ENCODE measurements at places on chromosomes 4 and X. TPM values are rescaled to one million over a fixed set of nuclear protein-coding genes. Genes with fewer than 3 reads are reported as not detected.

DNA sequence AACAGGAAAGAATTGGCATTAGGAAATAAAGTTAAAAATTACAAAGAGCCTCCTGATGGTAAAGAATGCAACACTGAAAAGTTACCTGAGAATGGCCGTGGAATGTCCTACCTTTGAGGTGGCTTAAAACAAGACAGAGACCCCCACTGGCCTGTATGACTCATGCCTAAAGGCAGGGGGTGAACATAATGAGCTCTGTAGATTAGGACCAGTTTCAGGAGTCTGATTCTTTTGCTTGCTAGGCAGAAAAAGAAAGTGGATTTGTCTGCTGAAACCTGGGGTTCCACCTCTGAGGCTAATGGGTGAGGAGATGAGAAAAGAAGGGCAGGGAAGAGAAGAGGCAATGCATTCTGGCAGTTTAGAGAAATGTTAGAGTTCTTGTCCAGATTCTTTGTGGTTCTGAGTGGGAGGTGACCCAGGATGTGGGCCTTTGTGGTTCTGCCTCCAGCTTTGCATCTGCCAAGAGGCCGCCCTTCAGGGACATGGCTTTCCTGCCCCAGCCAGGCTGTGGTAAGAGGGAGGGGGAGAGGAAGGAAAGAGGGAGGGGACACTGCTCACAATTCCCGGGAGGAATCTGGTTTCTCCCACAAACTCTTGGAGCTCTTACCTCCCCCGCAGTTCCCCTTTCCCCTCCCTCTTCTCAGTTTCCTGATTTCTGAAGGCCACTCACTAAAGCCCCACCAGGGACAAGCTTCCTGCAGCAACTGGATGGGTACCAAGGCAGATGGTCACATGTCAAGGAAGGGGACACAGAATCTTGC, 109.6 kb downstream of the EFNB1 start:
- peak; percentile 51 for DNase-seq

- peak; percentile 11 for DNase-seq
Observed at GRCh38 chr4:83197555-83198235, 83.2 kb upstream of the PLAC8 start.

DNA sequence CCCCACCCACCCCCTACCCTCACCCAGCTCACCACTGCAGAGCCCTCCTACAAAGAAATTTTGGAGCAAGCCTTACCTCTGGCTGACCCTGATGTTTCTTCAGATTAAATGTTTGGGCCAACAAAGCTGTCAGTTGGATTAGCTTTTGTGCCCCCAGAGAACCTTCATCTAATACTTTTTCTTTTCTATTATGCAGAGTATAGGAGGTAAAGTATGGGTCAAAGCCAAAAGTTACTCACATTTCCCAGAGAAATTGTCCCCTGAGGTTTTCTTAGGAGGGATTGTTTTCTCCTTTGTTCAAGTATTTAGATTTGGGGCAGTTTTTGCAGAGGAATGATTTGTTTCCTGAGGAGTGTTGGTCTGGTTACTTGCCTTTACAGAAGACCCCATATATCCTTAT, 69.5 kb downstream of the AASDH start:
- DNase-seq: peak; percentile 64

DNA sequence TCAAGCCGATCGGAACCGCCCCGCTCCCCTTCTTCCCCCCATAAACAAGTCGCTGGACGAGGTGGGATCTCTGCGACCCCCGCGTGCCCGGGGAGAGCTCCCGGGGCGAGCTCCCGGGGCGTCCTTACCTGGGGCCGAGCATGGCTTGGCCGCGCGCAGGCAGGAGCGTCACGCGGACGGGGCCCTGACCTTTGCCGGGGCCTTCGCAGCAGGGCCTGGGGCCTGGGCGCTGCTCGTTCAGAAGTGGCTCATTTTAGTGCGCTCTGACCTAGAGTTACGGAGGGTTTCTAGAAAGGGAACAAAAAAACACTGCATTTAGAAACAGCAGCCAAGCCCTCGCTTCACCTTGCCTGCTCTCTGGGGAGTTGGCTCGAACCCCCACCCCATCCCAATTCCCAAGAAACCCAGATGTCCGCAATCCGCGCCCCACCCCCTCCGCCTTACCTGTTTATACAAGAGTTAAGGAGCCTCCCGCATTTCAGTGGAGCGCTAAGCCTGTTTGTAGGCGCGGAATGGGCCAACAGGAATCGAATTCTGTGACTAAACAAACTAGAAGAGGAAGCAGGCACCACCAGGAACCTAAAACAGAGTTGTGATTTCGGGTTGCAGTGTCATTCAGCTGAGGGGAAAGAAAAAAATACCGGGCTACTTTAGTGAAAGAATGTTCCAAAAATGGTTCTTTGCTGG, 814 bp upstream of the RBM47 start:
- DNase-seq: peak; percentile 20

DNA sequence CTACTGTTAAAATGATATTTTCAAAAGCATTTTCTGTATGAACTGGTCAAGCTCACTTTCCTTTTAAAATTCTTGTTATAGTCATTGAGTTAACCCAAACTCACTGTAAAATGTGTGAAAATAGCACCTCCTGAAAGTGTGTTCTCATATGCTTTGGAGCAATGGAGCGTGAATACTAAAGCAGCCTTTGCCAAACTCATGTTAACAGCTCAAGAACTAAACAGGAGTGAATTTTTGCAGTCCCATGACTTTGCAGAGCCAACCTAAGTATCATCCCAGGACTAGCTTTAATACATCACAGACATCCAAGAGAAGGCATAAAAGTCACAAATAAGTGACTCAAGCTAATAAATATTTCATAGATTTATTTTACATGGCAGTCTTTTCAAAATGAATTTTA, 2.3 kb downstream of the AMMECR1 start:
- no peak for DNase-seq

DNA sequence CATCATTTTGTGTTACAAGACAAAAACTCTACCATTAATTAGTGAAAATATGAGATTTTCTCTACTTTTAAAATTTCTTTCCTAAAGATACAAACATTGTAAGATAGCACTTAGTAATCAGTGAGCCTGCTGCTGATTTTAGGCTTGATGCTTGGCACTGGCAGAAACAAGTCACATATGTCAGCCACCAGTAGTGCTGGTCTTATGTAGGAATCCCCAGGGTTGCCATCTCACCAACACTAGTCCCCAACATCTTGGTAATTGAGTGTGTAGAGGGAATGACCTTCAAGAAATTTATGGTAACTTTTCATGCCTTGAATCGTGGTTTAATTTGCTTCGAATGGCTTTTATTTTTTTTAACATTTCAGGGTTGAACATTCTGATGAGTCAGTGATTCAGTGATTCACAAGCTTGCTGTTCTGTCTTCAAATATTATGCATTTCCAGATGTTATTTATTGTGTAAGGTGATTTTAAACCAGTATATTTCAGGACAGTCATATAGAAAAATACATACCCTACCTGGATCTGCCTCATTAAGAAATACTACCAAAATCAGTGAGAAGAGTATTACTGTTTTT, 11.9 kb downstream of the EXOC1 start:
- DNase-seq: peak; percentile 24

DNA sequence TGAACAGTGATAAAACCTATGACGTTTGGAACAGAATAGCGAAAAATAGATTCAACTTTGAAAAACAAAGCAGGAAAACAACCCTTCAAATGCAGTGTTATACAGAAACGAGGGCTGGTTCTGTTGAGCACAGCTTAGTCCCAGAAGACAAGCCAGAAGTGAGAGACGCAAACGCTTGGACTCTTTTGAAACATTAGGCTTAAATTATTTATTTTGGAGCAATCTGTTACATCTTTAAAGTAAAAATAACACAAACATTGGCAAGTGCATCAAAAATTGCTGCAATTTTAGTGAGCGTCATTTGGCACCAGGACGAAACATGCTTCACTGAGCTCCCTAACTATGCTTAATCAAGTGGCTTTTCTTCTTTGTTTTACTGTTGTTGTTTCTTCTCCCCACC, 63.5 kb downstream of the ENPP6 start:
- DNase-seq: no peak

- no peak for DNase-seq
Observed at GRCh38 chrX:22758807-22759481, 240.8 kb upstream of the DDX53 start.

DNA sequence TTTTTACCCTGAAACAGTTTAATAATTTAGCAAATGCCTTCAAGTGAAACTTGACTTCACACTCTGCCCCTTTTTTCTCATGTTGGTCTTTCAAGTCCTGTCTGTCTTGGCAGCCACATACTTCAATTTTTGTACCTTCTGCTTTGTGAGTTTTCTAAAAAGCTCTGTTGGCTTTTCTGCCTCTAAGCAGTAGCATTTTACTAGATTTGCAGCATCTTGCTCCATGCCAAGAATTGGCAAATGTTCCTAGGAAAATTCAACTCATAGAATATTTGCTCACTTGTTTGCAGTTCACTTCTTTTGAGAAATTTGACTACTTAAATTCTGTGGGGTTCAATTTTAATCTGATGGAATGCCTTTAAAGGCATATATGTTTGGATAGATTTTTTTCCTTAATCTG, 59.2 kb downstream of the FAM47A start:
- peak; percentile 14 for DNase-seq

- DNase-seq: no peak
Observed at GRCh38 chr4:125992891-125993290, 678.1 kb downstream of the FAT4 start.

DNA sequence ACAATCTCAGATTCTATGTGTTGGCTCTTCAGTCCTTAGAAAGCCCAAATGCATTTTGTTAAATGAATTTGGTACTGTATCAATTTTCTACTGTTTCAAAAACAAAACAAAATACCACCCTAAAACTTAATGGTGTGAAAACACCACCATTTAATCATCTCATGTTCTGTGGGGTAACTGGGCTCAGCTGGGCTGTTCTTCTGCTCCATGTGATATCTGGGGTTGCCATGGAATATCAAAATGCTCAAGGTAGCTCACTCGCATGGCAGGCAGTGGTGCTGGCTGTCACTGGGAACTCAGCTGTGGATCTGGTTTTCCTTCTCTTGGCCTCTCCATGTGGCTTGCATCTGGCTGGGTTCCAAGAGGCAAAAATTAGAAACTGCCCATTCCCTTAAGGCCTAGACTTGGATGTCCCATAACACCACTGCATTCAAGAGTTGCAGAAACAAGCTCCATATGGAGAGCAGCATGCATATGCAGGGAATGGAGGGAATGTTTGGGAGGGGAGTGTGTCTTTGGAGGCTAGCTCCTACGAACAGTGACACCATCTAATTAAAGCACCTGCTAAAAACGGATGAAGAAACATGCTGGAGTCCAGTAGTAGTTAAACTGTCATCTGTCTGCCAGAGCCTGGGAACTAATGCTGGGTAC, 279.2 kb downstream of the STK32B start:
- no peak for DNase-seq

DNA sequence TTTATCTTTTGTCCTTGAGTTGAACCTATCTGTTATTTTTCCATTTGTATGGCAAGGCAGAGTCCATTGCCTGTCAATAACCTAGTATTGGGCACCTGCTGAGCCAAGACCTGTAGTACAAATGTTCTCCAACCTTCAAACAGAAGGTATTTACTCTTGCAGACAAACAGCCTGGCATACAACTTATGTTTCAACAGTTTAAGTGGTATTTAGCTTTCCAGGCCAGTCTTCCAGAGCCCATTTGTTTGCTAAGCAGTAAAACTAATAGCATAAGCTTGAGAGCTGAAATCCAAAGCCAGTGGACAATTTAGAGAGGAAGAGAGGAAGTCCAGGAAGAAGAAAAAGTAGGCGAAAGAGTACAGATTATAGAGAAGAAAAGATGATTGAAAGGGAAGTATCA, 979.3 kb downstream of the GLUD2 start:
- DNase-seq: no peak

- peak; percentile 60 for DNase-seq
Observed at GRCh38 chr4:107740950-107741701, 21.1 kb upstream of the PAPSS1 start.

Gene TMPRSS11D
- not detected for polyA plus RNA-seq

Gene NDNF
- polyA plus RNA-seq: 5.4 TPM

Gene TEX11
- 0.13 TPM for polyA plus RNA-seq

Gene TCEAL7
- polyA plus RNA-seq: 318 TPM

Gene FAM13A
- polyA plus RNA-seq: 40.0 TPM

Gene CT47B1
- not detected for polyA plus RNA-seq

Gene NAP1L2
- 1.3 TPM for polyA plus RNA-seq

Gene ATP1B4
- 307 TPM for polyA plus RNA-seq

Gene BGN
- 87.6 TPM for polyA plus RNA-seq

Data from muscle of back (tissue), 13 donors.